ENCODE measurements at places on chromosomes 5 and 9.

DNA sequence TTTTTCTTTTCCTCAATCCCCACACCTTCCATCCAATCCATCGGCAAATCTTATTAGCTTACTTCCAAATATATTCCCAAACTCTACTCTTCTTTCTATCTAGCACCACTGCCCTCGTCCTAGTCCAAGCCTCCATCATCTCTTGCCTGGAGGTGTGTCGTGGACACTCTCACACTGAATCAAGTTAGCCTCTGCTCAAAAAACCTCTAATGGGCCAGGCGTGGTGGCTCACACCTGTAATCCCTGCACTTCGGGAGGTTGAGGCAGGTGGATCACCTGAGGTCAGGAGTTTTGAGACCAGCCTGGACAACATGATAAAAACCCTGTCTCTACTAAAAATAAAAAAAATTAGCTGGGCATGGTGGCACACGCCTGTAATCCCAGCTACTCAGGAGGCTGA is 46.2 kb downstream of the PFDN1 start:
- no peak for DNase-seq

GRCh38 chr5:173196133-173196952 is 38.7 kb downstream of the NKX2-5 start:
- DNase-seq, result no peak

DNA sequence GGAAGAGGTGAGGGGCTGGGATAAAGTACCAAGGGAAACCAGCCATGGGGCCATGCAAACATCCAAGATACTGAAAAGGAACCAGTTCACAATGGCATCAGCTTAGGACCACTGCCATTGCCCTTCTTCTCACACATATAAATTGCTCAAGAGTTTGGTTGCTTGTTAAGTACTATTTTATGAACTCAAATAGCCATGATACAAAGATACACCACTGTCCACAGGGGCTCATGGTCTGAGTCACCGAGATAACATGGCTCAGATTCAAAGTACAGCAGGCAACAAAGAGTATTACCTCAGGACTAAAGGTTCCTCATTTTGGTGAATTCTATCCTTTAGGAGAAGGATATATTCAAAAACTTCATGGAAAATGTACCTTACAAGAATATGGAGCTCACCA is 55.6 kb downstream of the FANCC start:
- DNase-seq, result no peak

GRCh38 chr9:20240498-20240897 is 381.8 kb downstream of the MLLT3 start:
- no peak for DNase-seq

- no peak for DNase-seq
Observed at GRCh38 chr5:90135779-90136378, 273.7 kb downstream of the CETN3 start.
